ENCODE measurements at places on chromosomes 1 and 21.

GRCh38 chr1:201882665-201883132 is 6.0 kb upstream of the SHISA4 start:
- no peak for DNase-seq

DNA sequence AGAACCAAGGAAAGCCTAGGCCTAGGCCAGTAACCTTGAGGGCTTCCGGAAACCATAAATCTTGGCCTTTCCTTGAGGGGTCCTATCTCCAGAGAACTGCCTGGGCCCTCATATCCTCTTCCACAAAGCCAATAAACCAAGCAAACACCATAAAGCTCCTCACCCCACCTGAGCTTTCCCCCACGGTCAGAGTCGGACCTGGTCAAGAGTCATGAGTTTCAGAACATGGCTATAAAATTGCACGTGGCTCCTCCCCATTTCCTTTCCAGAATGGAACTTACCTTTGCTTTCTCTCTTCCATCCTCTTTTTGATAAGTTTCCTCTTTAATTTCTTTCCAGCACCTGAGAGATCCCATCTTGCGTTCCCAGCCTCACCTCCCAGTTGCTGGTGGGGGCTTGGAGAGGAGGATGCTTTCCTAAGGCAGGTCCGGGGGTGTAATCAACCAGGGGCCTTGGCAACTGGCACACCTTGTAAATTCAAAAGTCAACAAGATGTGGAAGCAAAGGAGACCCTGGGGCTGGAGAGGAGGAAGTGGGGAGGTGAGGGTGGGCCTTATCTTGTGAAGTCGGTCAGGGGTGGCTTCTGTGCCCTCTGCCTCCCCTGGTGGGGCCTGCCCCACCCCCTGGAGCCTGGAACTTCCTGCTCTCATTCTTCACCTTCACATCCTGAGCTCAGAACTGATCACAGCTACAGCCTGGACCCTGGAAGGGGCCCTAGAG is 259.9 kb downstream of the FOXD2 start:
- no peak for DNase-seq

- no peak for DNase-seq
Measured at GRCh38 chr1:3029991-3030662, 8.9 kb downstream of the ACTRT2 start.

DNA sequence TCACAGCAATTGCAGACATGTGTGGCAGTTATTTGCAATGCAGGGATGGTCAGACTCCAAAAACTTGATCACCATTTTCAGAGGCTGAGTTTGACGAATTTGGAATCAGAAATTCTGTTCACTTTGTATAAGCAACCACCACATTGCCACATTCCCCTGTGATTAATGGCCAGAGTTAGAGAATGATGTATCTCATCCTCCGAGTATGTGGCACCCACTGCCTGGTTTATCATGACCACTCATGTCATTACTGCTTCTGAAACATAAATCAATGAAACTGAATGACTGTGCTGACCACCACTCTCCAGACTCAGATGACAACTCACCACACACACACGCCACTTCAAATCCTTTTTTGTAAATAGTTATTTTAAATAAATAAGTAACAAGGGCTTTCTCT is 66.6 kb upstream of the CACHD1 start:
- no peak for DNase-seq

GRCh38 chr1:96474985-96475743 is 246.4 kb upstream of the PTBP2 start:
- DNase-seq: no peak

DNA sequence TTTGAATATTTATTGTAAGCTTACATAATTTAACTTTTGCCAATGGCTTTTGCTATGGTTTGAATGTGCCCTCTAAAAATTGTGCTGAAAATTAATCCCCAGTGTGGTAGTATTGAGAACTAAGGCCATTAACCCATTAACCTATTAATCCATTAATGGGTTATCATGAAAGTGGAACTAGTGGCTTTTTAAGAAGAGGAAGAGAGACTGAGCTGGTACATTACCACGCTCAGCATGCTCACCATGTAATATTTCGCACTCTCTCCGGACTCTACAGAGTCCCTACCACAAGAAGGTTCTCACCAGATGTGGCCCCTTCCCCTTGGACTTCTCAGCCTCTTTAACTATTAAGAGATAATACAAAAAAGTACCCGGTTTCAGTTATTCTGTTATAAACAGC is 164.4 kb upstream of the ZRANB2 start:
- no peak for DNase-seq

- no peak for DNase-seq
Measured at GRCh38 chr1:6258675-6259074, 2.2 kb downstream of the GPR153 start.

- DNase-seq: no peak
Measured at GRCh38 chr1:56688522-56689026, 43.5 kb downstream of the PRKAA2 start.

DNA sequence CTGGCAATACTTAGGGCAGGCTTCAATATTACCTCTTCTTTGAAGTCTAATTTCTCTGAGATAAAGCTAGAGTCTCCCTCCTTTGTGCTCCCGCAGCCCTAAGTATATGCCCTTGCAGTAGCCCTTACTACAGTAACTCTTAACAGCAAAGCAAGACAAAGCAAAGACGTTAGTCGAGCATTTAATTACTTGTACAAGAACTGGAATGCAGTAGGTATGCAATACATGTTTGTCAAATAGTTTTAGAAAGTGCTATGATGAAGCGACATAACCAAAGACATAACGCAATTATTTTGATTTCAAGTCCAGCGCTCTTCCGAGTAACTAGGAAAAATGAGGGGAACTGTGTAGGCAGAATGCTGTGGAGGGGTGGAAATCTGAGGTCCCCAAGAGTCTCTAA is 1.6 kb downstream of the P3H1 start:
- DNase-seq: no peak

GRCh38 chr1:10171105-10171767 is 39.1 kb upstream of the KIF1B start:
- no peak for DNase-seq

GRCh38 chr21:37207441-37208009 is 59.6 kb downstream of the VPS26C start:
- no peak for DNase-seq

DNA sequence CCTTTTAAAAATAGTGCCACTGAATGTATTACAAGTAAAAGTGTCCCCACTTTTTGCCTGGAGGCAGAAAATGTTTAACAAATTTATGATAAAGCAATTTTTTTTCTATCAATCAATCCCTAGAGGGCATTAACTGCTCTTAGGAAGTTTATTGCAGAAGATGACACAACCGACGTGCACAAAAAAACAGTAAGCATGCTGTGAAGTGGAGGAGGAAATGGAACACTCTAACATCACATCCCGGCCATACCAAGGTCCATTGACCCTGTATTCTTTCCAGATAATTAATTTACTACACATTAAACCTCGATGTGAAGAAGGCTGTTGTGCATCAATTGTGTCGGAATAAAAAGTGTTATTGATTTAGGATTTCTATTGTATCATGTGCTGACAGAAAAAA is 264.9 kb upstream of the NR5A2 start:
- no peak for DNase-seq

- DNase-seq: no peak
Measured at GRCh38 chr1:151237678-151238466, 16.7 kb upstream of the PSMD4 start.

DNA sequence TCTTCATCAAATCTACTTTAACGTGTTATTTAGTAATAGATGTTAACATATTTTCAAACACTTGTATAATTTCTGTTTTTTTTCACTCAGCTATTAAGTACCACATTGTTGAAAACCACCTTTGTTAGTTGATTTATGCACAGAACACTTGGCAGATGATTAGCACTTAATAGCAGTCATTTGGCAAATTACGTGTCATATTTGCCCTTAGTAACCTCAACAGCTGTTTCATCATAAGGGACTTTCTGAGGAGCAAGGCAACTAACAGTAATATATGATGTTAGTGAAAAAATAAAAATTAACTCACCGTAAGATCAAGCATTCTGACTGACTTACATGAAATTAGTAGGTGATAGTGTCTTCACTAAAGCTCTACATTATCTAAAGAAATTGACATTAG is 186.4 kb downstream of the HMCN1 start:
- no peak for DNase-seq

DNA sequence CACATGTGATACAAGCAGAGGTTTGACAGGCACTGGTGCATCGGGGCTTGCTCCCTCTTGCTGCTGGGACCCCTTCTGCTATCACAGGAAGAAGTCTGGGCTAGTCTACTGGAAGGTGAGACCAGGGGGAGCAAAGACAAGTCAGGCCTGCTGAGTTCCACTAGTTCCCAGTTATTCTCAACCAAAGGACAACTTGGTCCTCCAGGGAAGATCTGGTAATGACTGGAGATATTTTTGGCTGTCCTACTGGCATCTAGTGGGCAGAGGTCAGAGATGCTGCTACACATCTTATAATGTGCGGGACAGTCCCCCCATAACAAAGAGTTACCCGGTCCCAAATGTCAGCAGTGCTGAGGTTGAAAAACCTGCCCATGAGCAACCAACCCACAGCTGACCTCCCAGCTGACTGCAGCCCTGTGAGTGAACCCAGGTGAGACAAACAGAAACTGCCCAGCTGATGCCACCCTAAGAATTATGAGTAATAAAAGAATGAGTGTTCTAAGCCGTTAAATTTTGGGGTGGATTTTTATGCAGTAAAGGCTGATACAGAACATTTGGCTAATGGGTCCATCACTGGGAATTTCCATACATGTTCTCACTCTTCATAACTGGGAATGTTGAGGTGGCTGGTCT is 71.6 kb downstream of the NENF start:
- no peak for DNase-seq

DNA sequence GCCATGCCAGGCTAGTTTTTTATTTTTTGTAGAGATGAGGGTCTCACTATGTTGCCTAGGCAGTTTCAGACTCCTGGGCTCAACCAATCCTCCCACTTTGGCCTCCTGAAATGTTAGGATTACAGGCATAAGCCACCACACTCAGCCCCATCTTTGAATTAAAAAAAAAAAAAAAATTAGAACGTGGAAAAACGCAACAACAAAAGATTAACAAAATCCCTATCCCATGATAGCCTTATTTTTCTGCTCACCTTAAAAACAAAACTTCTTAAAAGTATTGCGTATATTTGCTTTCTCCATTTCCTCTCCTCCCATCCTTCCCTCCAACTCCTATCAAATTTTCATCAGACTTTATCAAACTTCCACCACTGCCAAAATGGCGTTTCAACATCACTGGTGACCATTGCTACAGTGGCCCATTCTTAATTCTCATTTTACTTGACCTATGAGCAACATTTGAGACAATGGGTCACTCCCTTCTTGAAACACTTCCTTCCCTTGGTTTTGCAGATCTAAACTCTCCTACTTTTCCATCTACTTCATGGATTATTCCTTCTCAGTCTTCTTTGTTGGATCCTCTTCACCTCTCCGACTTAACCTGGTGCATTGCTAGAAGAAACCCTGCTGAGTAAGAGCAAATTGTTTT is 579 bp upstream of the ZNF684 start:
- no peak for DNase-seq

- DNase-seq: no peak
Measured at GRCh38 chr1:167344112-167344511, 123.4 kb downstream of the POU2F1 start.

DNA sequence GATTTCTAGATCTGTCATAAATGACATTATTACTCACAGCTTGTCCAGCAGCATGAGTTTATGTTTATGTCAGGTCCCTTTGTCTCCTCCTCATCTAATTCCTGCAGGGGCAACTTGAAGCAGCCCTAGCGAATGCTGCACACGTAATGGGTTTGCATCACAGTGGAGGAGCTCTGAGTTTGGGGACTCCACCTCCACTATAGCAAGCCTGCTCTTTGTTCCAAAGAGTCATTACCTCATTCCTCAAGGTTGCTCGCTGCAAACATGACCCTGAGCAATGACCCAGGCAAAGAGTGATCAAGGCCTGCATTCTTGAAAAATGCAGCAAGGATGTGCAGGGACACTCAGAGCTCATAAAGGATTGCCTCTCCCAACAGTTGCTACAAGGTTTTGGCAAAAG is 261.9 kb downstream of the HHIPL2 start:
- DNase-seq: no peak

- no peak for DNase-seq
Measured at GRCh38 chr21:45125357-45125756, 51.0 kb downstream of the ADARB1 start.

DNA sequence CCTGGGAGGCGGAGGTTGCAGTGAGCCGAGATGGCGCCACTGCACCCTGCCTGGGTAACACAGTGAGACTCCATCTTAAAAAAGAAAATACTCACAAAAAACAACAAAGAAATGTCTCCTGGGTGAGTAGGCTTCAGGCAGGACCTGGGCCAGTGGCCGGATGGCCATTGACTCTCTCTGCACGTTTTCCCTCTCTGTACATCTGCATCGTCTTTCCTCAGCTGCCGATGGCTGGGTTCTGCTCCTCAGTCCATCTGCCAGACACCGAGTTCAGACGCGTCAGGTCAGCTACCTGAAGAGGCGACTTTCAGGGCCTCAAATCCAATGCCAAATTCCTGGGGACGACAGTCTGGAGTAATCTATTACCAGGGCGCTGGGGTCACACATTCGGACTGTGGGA is 199.3 kb downstream of the CAMTA1 start:
- no peak for DNase-seq

- no peak for DNase-seq
Measured at GRCh38 chr1:53541761-53542550, 82.8 kb downstream of the DMRTB1 start.

DNA sequence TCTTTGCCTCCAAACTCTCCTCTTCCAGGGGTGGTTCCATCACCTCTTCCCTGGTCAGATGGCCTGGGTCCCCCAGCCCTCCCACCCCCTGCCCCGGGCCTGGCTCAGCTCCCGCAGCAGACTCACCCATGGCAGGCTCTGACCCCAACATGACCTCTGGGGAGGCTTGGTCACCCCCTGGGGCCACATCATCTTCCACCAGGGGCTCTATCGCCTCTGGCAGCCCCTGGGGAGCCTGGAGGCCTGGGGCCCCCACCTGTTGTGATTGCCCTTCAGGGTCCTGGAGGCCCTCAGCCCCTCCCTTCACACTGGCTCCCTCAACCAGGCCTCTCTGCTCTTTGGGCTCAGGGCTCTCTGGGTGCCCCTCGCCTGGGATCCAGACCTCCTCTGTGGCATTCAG is 6.4 kb downstream of the NES start:
- DNase-seq: no peak

DNA sequence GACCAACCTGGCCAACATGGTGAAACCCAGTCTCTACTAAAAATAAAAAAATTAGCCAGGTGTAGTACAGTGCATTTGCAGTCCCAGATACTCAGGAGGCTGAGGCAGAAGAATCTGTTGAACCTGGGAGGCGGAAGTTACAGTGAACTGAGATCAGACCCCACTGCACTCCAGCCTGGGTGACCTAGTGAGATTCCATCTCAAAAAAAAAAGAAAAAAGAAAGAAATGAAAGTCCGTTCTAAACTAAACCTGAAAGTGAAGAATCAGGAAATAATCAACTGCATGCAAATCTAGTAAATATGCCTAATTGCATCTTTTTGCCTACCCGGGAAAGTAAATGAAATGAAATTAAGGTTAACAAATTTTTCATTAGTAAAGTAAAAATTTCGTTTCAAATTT is 99.6 kb downstream of the ZZZ3 start:
- no peak for DNase-seq

DNA sequence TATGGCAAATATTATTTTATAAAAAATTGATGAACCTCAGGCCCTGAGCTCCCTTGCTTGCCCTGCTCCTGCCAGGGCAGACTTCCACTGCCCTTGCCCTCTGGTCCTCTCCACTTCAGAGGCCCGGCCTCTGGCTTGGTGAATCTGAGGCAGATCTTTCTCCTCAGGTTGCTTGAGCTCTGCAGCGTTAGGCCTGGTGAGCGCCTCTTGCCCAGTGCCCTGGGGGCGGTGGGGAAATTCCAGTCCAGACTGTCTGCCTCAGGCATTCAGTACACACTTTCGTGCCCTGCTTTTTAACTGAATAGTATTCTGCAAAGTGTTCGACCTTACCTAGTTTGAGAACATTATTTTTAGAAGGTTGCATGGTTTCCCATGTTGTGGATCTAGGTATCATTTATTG is 98.2 kb downstream of the PCBP3 start:
- DNase-seq: no peak

Measured in activated T-cell treated with anti-CD3 and anti-CD28 coated beads for 24 hours (primary cell).